Effector memory CD8-positive, alpha-beta T cell (primary cell): ENCODE measurements at places on chromosomes 11 and 22.

DNA sequence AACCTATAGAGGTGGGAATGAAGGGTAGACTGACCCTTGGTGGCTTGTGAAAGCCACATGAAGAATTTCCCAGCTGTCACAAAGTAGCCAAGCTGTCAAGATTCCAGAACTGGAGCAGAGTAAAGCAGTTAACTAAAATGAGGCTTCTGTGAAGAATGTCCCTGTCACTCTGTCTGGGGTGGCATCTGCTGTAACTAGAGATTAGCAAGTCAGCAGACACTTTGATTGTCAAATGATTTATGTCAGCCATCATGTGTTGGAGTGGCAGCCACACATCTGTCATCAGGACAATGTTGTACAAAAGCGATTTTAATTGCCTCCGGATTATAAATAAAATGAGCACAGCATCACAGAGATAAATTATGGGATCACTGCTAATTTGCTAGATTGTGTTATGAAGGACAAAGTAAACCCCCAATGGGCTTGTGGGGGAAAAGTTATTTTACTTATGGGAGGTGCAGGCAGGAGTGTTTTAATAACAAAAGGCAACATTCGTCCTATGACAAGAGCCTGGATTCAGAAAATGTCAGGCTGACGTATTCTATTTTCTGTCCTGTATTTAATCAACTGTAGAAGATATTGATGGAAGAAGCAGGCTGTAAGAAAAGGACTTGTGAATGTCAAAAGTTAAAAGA, 270.9 kb downstream of the FAM181B start:
- no peak for DNase-seq

GRCh38 chr11:121560236-121560635, 107.5 kb upstream of the SORL1-AS1 start:
- DNase-seq: no peak

GRCh38 chr11:119800171-119800570, 71.2 kb upstream of the NECTIN1 start:
- DNase-seq: no peak

- no peak for DNase-seq
Measured at GRCh38 chr22:29193021-29193420, 12.7 kb upstream of the EMID1 start.

- DNase-seq: no peak
Measured at GRCh38 chr22:19125011-19125410, 2.8 kb upstream of the DGCR2 start.

GRCh38 chr22:17102297-17102667, 17.5 kb downstream of the IL17RA start:
- DNase-seq: no peak

DNA sequence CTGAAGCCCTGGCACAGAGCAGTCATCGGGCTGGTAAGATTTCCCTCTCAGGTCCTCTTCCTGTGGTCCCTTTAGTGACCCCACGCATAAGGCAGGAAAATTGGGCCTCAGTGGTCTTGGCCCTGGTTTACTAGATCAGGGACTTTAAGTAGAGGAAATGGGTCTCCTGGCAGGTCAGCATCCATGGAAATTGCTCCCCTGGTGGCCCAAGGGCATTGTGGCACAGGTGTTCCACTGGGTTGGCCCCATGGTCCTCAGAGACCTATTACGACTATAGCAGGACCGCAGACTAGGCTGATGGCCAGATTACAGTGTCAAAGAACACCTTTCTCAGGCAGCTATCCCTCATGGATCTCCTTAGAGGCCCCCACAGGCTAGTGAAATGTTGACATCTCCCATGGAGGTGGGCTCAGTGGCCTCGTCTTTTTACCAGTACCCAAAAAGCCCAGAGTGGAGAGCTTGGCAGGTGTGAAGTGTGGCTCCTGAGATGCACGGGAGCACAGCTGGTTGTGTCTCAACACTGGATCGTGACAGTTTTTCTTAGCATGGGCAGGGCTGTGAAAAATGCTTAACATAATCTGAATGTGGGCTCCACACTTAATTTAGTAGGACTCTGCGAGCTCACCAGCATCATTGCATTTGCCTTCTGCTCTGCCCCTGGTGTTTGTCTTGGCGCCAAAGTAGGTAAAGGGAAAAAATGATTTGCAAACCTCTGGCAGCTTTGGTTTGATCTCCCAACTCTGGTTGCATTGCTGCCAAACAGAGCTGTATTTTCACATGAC, 74.2 kb downstream of the ZBTB16 start:
- DNase-seq: no peak

- DNase-seq: no peak
Measured at GRCh38 chr11:64178203-64178602, 7.8 kb upstream of the STIP1 start.

GRCh38 chr11:420911-421321, 6.1 kb upstream of the SIGIRR start:
- DNase-seq: no peak

DNA sequence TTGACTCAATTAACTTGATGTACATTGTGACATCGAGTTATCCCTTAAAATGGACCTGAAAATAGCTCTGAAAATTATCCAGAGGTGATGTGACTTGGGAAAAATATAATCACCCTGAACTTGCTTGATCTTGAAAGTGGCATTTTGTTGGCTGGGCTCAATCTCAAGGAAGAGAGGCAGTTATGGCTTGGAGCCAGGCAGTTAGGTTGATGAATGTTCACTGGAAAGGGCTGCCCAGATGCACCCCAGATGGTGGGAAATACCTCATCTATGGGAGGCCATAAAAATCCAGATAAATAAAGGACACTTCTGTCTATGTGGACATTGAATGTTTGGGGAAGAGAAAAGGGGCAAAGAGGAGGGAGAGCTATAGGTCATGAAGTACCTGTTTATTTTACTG, 55.7 kb upstream of the OR5AN1 start:
- no peak for DNase-seq

GRCh38 chr22:38203090-38203810, 1.5 kb downstream of the MAFF start:
- peak; percentile 33 for DNase-seq
